ENCODE measurements at places on chromosomes 13 and 19.
A peak's percentile ranks its signal among the peaks of the same experiment; 100 is the strongest.

DNA sequence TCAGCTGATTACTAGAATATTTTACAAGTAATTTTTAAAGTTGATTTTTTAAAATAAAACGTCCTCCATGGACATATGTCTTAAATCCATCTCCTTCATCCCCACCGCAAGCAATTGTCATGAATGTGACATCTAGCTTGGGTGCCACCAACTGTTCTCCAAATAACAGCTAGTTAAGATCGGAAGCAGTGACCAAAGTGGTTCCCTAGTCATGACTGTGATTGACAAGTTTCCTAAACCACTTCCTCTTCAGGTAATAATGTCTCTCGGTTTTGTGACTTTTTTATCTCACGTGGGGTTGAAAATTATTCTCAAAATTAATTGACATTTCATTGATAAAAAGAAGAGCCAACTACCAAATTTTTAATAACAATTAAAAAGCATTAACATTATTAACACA, 135.3 kb upstream of the MIR17HG start:
- DNase-seq, result no peak

DNA sequence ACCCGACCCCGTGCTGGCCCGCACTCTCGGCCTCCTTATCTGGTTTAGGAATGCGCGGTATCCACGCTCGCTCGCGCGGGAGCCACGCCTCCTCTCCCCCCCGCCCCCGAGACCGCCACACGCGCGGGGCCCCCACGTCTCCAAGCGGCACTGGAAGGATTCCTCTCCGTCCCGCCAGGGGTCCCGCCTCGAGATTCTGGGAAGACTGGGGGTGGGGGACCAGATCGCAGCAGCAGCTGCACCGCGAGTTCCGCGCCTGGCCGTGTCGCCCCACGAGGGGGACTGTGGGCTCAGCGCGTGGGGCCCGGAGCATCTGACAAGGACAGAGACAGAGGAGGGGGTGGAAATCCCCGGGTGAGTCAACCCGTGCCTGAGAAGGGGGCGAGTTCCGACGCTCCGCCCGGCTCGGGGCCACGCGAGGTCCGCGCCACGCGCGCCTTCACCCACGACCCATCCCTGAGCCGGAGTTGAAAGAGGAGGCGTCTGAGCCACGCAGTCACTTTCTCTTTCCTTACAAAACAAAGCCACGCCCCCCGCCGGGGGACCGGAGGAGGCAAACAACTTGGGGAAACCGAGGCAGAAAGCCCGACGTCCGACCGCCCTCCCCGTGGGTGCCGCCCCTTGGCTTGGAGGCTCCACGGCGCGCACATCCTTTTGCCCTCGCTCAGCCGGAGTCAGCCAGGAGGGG, 814 bp downstream of the S1PR2 start:
- peak; percentile 30 for DNase-seq

DNA sequence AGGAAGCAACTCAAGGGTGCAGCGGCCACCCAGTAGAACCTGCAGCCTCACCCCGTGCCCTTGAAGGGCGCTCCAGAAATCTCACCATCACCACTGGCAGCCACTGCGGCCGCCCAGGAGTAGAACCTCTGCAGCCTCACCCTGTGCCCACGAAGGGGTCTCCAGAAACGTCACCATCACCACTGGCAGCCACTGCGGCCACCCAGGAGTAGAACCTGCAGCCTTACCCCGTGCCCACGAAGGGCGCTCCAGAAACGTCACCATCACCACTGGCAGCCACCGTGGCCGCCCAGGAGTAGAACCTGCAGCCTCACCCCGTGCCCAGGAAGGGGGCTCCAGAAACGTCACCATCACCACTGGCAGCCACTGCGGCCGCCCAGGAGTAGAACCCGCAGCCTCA, 336.0 kb downstream of the TEX29 start:
- no peak for DNase-seq

GRCh38 chr19:40735013-40735771, 15.1 kb downstream of the ACTMAP start:
- no peak for DNase-seq

DNA sequence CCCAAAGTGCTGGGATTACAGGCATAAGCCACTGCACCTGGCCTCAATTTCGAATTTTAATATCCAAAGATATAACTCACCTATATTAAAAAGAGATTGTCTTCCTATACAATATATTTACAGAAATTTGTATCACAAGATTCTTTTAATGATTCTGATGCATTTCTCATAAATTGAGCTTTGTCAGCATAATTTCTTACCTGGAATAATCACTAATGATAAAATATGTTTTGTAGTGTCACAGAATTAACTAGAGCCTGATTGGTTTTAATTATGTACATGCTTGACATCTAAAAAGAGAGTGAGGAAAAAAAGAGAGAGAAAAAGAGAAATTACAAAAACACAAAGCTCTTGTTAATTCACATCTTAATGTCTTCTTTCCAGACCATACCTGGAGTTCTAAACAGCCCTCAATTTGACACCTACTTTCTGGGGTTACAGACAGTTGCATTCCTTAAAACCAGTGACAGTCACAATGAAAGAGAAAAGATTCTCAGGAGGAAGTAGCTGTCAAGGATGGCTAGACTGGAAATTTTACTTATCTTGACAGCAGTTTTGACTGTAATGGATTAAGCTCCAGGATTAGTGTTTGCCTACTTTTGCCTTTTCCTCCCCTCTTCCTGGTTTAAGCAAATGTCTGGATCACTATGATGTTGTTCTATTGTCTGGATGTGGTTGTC, 214.4 kb downstream of the SPRY2 start:
- DNase-seq, result no peak

DNA sequence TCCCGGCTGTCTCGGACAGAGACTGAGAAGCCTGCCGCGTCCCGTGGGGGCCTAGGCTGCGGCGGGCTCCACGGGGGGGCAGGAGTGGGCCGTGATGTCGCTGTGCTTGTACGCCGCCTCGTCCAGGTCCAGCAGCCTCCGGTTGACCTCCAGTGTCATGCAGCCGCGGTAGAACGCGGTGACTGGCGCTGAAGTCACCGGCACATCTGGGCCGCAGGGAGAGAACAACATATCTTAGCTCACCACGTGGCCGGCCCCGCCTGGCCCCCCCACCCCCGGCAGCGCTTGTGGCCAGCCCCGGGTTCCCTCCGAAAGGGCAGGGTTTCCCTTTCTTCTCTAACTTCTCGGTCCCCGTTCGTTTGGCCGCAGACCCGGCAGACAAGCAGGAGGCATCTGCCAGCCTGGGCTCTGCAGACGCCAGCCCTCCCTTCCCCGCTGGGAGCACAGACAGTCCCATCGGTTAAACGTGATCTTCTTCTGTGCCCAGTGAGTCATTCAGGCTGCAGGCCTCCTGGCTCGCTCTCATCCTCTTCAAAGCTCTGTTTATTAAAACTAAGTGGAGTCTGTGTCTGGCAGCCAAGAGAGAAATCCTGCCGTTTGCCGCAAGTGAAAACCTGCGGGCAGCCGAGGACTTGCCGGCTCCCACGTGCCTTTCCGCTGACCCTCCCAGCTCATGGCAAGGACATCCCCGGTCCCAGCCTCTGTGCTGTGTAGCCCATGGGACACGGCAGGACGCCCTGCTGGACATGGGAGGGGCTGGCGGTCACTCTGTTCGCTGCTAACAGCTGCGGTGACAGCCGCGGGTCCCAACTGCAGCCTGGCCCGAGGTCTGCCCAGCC, 42.8 kb downstream of the GAS6 start:
- no peak for DNase-seq

GRCh38 chr19:55647732-55648584, at the start of gene CCDC106:
Gene CCDC106 (plus strand): TSS chr19:55648212. CDS start chr19:55649047, 835 bp downstream.
- no peak for DNase-seq

- DNase-seq, result no peak
Observed at GRCh38 chr13:20161275-20161950, 561 bp upstream of the GJA3 start.

DNA sequence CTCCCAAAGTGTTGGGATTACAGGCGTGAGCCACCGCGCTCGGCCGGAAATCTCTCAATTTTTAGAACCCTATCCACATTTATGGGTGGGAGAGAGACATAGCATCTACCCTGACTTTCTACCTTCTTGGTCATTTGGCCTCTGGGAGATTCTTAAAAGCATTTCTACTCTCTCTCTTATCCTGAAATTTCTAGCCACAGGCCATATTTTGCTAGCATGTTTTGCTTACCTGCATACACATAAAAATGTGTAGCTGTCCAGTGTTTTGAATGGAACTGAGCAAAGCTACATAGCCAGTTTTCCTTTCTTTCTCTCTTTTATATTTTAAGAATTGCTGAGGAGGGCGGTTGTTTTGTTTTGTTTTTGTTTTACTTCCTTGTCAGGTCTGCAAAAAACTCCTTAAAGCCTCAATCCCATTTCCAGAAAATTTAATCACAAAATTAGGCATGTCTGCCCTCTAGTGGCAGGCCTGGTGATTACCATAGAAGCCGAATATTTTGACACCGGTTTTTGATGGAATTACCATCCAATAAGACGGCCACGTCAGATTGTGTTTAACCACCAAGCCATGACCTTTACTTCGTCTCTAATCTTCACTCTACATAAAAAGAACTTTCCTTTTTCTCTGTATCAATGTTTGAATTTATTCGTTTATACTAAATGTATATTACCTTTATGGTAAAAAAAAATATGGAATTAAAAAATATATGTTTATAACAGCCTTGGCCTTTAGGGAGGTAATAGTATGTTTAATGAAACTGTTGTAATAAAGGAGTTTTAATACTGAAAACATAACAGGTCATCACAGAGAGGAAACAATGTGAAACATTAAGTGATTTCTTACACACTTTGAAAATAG, 34.4 kb upstream of the OXGR1 start:
- no peak for DNase-seq

- no peak for DNase-seq
Observed at GRCh38 chr19:17076543-17076991, 990 bp downstream of the MYO9B start.

DNA sequence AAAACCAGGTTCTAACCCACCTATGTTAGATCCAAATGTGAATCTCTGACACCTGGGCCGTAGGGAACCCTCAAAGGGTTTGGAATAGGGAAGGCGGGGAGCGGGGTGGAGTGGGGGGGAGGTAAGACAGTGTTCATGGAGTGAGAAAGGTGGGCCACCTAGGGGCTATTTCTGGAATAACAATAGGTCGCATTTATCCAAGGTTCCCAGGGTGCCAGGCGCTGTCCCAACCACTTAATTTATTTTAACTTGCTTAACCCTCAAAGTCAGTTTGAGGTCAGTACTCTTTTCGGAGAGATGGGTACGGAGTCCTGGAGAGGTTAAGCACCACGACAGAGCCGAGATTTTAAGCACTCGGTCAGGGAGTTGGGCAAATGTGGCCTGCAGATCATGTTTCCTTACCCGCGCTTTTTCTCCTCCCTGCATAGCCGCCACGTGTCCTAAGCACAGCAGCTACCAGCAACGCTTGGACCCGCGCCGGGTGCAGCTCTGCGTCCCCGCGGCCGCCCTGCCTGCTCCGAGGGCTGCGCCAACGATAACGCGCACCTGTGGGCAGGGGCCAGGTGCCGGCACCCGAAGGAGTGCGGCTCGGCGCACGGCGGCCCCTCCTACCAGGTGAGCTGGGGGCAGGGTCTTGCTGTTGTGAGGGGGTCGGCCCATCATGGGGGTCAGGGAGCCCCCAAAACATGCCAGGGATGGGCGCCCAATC, 25.0 kb upstream of the FXYD3 start:
- no peak for DNase-seq

DNA sequence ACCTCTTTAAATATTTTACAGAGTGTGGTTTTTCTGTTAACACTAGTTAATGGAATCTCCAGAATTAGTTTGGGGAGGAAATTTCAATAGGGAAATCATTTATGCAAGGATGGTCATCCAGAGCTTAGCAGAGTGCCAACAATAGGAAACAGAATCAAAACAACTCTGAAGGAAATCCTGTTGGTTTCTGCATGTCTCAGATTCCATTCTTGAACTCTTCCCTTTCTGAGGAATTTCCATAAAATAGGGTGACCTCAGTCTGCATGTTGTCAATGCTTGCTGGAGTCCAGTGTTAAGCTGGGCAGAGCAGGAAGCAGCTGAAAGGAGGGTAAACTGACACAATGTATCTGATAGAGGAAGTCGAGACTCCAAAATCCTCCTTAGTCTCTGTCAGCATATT, 16.9 kb downstream of the CBY2 start:
- DNase-seq, result no peak

GRCh38 chr19:55567708-55568328, 12.8 kb downstream of the ZNF579 start:
- no peak for DNase-seq

All from stimulated activated CD4-positive, alpha-beta T cell treated with anti-CD3 and anti-CD28 coated beads, Interleukin-1b, Interleukin-23, amount 100 ng/mL, for 1 hour (primary cell).